Body of pancreas (tissue), 4 donors: ENCODE measurements at places on chromosomes 11 and 22. TPM values are rescaled to one million over a fixed set of nuclear protein-coding genes. Genes with fewer than 3 reads are reported as not detected.

DNA sequence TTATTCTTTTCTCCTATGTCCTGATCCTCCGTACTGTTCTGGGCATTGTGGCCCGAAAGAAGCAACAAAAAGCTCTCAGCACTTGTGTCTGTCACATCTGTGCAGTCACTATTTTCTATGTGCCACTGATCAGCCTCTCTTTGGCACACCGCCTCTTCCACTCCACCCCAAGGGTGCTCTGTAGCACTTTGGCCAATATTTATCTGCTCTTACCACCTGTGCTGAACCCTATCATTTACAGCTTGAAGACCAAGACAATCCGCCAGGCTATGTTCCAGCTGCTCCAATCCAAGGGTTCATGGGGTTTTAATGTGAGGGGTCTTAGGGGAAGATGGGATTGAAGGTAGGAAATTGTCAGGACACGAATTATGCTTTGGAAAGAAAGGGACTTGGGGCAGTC is 843 bp downstream of the OR51T1 start:
- no peak for DNase-seq
- H3K4me3 ChIP-seq = no peak overlapping the region
- no peaks in the 10 kb centered on the region for H3K36me3 ChIP-seq
- H3K27ac ChIP-seq = no peak overlapping the region
- H3K27me3 ChIP-seq = no peaks in the 10 kb centered on the region

- peak overlapping the region; percentile 92 for H3K27ac ChIP-seq
- no peak for DNase-seq
- H3K4me3 ChIP-seq = peak overlapping the region; percentile 69
- no peaks in the 10 kb centered on the region for H3K27me3 ChIP-seq
- no peaks in the 10 kb centered on the region for H3K36me3 ChIP-seq
Observed at GRCh38 chr22:50326225-50326955, 422 bp downstream of the DENND6B start.

GRCh38 chr11:76656571-76657081 is 13.9 kb downstream of the LRRC32 start:
- H3K27ac ChIP-seq = no peak overlapping the region
- DNase-seq = no peak
- H3K27me3 ChIP-seq = no peaks in the 10 kb centered on the region
- no peaks in the 10 kb centered on the region for H3K36me3 ChIP-seq
- H3K4me1 ChIP-seq = no peaks in the 10 kb centered on the region

Gene BET1L
- total RNA-seq = 22.3 TPM

Gene CHRM4
- not detected for total RNA-seq

DNA sequence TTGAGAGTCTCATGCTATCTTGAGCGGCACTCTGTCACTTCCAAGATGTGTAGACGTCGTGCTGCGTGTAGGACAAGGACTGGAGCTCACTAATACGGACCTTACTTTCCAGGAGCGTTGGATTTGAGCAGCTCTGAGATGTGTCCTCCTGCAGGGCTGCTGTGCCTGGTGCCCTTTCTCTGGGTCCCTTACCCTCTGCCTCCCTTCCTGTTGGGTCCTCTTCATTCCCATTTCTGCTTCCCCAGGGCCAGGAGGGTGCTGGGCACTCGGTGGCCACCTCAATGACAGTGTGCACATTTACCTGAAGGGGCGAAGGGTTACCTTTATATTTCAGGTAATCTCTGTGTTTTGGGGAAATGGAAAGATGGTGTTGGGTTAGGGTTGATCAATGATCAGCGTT is 4.0 kb downstream of the PTDSS2 start:
- H3K4me1 ChIP-seq = peaks cover 24% of the 10 kb centered on the region
- no peaks in the 10 kb centered on the region for H3K36me3 ChIP-seq
- no peak for DNase-seq
- H3K27me3 ChIP-seq = no peaks in the 10 kb centered on the region
- H3K4me3 ChIP-seq = no peak overlapping the region

Gene MPZL2
- 19.7 TPM for total RNA-seq

DNA sequence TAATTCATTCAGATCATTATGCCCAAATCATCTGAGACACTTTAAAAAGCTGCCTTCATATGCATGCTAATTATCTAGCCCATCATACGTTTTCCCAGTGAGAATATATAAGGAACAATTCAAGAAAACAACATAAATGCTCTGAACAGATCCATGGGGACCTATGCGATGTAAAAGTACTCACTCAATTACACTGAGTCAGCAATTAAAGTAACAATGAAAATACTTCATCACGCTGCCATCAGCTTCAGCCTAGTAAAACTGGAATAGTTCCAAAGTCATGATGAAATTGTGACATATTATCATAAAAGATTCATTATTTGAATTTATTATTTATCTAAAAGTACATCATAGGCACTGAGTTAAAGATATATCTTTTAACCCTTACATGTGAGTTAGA is 3.7 kb upstream of the OR8K5 start:
- H3K36me3 ChIP-seq = no peaks in the 10 kb centered on the region
- H3K4me1 ChIP-seq = no peaks in the 10 kb centered on the region
